ENCODE measurements at places on chromosomes 4 and X. TPM values are rescaled to one million over a fixed set of nuclear protein-coding genes. Genes with fewer than 3 reads are reported as not detected.

DNA sequence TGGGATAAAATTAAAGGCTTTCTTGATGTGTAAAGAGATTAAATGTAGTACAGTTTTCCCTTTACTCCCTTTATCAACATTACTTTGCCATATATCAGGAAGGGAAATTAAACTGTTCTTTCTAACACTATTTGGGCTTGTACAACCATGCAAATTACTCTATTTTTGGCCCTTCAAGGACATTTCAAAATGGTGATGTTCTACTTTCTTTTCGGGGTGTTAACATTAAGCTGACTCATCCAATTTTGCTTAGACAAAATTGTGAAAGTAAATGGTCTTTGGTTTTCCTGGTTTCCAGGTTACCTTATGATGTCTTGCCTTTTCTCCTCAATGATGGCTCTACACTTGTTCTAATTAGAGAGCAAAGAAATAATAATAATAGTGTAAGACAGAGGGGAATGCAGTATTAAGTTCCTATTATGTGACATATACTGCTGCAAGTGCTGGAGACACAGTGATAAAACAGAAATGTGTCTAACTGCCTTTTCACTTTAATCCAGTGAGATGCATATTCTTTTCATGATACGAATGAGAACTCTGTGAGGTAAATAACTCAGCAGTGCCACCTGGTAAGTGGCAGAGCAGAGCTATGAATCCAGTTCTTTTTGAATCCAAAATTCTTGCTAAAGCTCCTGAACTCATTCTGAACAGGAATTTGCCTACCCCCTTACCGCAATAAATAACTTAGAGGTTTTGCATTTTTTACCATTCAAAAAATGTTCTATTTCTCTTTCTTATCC lies 35.7 kb upstream of the PDE5A start:
- DNase-seq: no peak

- no peak for DNase-seq
These were observed 72.6 kb upstream of the CD99 start for GRCh38 chrX:2618516-2618915.

DNA sequence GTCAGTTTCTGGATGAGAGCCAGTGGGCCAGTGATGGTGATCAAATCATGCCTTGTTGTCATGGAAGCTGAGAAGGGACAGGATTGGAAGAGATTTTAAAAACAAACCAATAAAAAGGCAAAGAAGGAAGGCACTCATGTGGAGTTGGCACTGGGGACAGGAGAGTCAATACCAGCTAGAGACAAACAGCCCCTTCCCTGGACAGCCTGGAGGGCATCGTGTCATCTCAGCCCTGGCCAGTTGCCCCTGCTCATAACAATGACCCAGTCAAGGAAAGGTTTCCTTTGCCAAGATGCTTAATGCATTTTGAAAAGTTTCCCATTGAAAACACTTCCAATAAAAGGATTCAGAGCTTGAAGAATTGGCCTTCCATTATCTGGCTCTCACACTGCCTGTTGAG lies 55.5 kb downstream of the SCML1 start:
- DNase-seq: no peak

NKAP gene
- total RNA-seq: 7.1 TPM

GRCh38 chr4:107736924-107737448 lies 17.0 kb upstream of the PAPSS1 start:
- DNase-seq: no peak

CXorf58 gene
- total RNA-seq: not detected

TTC29 gene
- total RNA-seq: not detected
